Activated T-cell treated with anti-CD3 and anti-CD28 coated beads, Interleukin-2, amount 50 U/mL, for 72 hours (primary cell): ENCODE measurements at places on chromosomes 11 and 22. TPM values are rescaled to one million over a fixed set of nuclear protein-coding genes. Genes with fewer than 3 reads are reported as not detected.

The FLRT1 gene
- 0.19 TPM for total RNA-seq

The SPDYC gene
- total RNA-seq: not detected

The SLC25A18 gene
- not detected for total RNA-seq

GRCh38 chr11:97890466-97890865 lies 1130.3 kb upstream of the CNTN5 start:
- H3K4me3 ChIP-seq: no peak overlapping the region
- no peak for DNase-seq

The TSGA10IP gene
- total RNA-seq: not detected

GRCh38 chr11:132126973-132127899 lies 756.8 kb downstream of the NTM start:
- no peak overlapping the region for H3K27ac ChIP-seq
- H3K4me1 ChIP-seq: no peaks in the 10 kb centered on the region
- DNase-seq: no peak
- H3K4me3 ChIP-seq: no peak overlapping the region
- H3K27me3 ChIP-seq: no peaks in the 10 kb centered on the region

- H3K4me3 ChIP-seq: no peak overlapping the region
- no peak overlapping the region for H3K27ac ChIP-seq
- H3K4me1 ChIP-seq: no peaks in the 10 kb centered on the region
- DNase-seq: no peak
- H3K36me3 ChIP-seq: no peaks in the 10 kb centered on the region
Measured at GRCh38 chr11:32080361-32080980, 10.4 kb upstream of the RCN1 start.

GRCh38 chr22:40329466-40329865 lies 16.8 kb upstream of the ADSL start:
- H3K27ac ChIP-seq: no peak overlapping the region
- H3K4me1 ChIP-seq: peaks cover 100% of the 10 kb centered on the region
- no peak for DNase-seq

- H3K4me1 ChIP-seq: peaks cover 15% of the 10 kb centered on the region
- H3K36me3 ChIP-seq: no peaks in the 10 kb centered on the region
- H3K27ac ChIP-seq: no peak overlapping the region
- no peak for DNase-seq
- H3K4me3 ChIP-seq: no peak overlapping the region
Measured at GRCh38 chr22:29029202-29030000, 32.2 kb downstream of the C22orf31 start.

DNA sequence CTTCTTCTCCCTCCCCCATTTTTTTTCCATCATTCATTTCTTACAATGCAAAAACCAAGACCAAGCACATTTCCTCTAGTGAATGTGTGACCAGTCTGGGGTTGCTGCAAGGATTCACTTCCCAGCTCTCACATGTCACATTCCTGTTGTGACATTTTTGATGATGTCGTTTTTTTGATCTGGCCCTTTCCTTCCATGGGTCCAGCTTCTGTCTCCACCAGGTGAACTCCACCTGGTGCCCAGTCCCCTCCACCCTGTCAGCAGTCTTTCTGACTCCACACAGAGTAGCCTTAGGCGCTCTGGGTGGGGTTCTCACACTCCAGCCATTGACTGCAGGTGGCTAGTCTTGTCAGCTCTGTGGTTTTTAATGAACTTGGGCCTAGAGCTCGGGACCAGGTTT lies 15.6 kb downstream of the PANX1 start:
- no peak overlapping the region for H3K27ac ChIP-seq
- H3K36me3 ChIP-seq: no peaks in the 10 kb centered on the region
- H3K27me3 ChIP-seq: no peaks in the 10 kb centered on the region
- H3K4me3 ChIP-seq: no peak overlapping the region
